DMS79 (cell line): ENCODE measurements at places on chromosomes 2 and 18.

DNA sequence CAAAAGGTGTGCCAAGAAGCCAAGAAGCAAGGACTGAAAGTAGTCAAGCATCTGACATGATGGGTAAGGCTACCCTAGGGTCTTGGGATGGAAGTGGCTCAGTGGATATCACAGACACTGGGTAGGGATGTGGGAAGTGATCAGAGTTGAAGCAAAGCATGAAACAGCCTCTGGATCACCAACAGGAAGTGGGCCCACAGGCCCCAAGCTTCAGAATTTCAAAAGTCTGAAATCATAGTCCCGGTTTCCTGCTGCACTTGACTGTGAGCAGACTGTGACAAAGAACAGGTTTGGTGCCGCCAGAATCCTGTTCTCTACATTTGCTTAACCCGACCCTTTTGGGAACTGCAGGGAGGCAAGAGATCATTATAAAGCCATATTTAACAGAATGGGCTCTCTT is 57.4 kb downstream of the SP100 start:
- DNase-seq: no peak

GRCh38 chr2:175012516-175012915 is 7.3 kb upstream of the CHN1 start:
- DNase-seq: no peak

DNA sequence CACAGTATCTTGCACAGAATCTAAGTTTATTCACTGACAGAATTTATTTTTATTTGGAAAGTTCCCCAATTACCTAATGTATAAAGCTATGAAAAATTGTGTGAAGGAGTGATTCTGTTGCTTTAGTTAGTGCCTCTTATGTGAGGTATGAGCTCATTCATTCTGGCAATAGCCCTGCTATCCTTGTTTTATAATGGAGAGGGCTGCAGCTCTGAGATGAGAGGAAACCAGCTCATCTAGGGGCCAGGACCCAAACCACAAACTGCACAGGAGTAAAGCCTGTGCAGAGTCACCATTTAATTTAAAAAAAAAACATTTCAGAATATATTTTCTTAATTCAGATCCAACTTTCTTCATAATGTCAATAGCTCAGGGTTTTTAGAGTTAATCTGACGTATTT is 383.0 kb downstream of the TMEM182 start:
- DNase-seq: no peak

- peak; percentile 25 for DNase-seq
Observed at GRCh38 chr18:3498698-3499471, 48.9 kb downstream of the TGIF1 start.

DNA sequence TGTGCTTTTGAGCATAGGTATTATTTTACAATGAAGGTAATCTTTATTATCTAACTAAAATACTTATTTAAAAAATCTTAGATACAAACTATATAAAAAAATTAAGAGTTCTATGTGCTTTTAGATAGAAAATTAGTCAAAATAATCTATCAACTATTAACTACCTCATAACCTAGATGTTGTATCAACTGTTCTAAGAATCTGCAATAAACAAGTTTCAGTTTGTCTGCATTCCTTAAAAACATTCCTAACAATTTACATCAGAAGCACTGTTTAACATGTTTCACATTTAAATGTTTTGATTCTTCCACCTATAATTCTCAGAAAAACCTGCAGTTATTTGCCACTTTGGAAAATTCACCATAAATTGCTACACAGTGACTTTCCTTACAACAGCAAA is 33.3 kb downstream of the NDUFS1 start:
- no peak for DNase-seq

- DNase-seq: no peak
Observed at GRCh38 chr2:191899410-191899809, 52.5 kb upstream of the CAVIN2 start.
